NCI-H2171 (cell line): ENCODE measurements at places on chromosomes 16 and 17.

- no peak for DNase-seq
Measured at GRCh38 chr16:58120234-58120633, 8.9 kb downstream of the CFAP20 start.

GRCh38 chr17:28763804-28764266 is 20.0 kb downstream of the TRAF4 start:
- DNase-seq = peak; percentile 53

DNA sequence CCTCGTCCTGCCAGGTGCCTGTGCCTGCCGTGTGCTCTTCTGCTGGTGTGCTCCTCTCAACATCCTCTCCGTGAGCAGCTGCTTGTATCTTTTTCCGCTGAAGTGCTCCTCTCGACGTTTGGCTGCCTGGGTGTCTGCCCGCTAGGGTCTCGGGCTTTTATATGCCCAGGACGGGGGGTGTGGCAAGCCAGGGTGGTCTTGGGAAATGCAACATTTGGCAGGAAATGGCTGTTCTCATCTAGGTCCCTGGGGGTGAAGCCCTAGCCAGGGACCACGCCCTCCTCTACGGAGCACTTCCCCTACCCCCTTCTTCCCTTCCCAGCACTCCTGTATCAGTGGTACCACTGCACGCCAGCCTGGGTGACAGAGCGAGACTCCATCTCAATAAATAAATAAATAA is 49.4 kb downstream of the IQCK start:
- DNase-seq = no peak

DNA sequence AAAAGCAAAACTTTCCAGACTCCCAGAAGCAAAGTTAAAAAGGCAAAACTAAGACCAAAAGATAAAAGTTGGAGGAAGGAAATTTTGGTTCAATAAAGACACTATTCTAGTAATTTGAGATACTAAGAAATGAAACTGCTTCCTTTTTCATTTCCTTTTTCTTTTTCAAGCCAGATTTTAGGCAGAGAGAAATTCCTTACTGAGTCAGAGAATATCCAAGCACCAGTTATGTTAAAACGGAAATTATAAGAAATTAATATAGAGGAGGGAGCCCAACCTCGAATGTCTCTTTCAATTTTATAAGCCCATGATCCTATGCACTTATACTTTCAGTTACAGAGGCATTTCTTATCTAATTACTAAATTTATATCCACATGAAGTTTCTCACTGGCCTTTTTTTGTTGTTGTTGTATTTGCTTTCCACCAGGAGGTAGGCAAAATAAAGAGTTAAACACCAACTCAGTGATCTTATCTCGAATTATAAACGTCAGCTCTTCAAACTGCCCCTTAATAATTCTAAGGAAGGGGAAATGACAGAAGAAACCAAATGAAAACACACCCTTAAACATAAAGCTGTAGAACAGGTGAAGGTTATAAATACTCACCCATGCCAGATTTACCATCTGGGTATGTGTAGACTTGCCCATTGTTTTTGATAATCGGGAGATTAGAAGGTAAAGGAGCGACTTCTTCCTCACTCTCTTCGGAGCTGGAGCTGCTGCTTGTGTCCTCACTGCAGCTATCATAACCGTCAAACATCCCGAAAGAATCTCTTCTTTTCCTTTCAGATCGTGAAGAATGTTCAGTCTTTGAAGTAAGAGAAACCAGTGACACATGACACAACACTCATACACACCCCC is 35.2 kb downstream of the MBTD1 start:
- no peak for DNase-seq

DNA sequence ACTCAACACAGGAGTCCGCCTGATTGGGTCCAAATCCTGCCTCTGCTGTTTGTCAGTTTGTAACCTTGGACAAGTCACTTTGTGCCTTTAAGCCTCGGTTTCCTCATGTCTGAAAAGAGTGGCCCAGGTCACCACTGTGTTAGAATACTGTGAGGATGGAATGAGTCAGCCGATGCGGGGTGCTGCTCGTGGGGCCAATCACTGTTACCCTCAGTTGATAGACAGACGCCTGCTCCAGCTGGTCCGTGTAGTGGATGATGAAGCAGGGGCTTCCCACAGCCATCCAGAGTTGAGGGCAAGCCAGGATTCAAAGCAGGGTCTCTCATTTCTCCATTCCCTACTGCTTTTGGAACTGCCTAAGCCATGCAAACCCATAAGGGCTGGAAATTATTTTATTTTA is 5.8 kb downstream of the FBXL19 start:
- no peak for DNase-seq

GRCh38 chr16:64292953-64293352 is 828.9 kb downstream of the CDH11 start:
- DNase-seq = no peak

- no peak for DNase-seq
Measured at GRCh38 chr16:86351041-86351784, 159.1 kb upstream of the FOXF1 start.

DNA sequence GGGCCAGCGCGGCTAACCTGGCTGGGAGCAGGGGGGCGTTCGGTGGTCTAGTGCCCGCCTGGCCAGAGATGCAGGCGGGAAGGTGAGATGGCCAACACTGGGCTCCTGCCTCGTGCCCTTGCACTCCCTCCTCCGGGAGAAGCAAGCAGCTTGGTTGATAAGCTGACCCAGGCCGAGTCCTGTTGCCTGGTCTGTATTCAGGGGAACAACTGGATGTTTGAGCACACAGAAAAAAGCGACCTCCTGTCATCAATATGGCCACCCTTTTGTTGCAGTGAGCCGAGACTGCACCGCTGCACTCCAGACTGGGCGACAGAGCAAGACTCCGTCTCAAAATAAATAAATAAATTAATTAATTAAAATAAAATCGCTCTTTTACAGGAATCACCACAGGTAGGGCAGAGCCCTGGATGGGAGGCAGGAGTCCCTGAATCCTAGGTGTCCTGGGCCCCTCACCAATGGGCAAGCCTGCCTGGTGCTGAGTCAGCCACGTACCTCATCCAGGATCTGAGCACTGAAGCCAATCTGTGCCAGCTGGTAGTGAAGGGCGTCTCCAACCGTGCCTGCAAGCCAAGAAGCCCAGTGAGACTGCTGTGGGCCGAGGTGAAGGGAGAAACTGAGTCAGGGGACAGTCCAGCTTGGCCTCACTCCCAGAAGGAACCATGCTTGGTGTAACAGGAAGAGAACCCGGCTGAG is 31.8 kb downstream of the HASPIN start:
- no peak for DNase-seq

DNA sequence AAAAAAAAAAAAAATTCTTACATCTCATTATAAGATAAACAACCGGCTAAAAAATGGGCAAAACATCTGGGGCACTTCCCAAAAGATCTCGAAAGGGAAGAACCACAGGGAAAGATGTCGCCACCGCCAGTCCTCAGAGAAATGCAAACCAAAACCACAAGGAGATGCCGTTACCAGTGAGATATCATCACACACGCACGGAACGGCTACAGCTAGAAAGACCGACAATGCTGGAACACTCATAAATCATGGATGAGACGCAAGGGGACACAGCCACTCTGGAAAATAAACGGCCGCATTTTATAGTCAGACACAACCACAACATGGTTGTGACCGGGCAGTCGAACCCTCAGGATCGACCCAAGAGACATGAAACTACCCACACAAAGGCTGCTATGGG is 24.5 kb downstream of the WDR45B start:
- no peak for DNase-seq

- DNase-seq = no peak
Measured at GRCh38 chr17:15946611-15947120, 1.7 kb downstream of the ADORA2B start.

DNA sequence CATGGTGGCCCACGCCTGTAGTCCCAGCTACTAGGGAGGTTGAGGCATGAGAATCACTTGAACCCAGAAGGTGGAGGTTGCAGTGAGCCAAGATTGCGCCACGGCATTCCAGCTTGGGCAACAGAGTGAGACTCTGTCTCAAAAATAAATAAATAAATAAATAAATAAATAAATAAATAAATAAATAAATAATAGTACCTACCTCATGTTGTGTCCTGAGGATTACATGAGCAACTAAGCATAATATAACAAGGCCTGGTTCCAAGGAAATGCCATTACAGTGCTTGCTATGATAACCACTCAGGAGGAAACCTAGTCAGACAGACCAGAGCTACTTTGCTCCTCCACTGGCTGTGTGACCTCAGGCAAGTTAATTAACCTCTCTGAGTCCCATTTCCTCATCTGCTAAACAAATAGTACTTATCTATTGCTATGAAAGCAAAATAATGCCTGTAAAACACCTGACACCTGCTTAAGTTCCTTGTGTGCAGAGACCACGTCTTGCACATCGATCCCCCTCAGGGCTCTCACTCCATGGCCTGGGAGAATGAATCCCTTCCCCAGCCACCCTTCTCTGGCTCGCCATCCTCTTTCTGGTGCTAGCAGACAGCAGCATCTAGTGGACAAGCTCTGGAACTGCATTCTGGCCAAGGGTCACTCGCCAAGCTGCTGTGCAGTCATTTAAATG is 7.5 kb downstream of the EPOP start:
- DNase-seq = peak; percentile 56

DNA sequence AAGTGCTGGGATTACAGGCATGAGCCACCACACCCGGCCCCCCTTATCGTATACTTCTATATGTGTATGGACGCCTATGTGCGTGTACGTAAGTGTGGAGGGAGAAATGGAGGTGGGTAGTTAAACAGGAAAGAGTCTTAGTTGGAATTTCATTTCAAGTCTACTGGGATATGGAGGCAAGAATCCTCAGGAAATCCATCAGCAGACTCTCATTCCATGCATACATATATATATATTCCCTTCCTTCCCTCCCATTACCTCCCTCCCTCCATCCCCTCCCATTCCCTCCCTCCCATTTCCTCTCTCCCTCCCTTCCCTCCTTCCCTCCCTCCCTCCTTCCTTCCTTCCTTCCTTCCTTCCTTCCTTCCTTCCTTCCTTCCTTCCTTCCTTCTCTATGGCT is 391.7 kb upstream of the RBFOX1 start:
- DNase-seq = no peak

DNA sequence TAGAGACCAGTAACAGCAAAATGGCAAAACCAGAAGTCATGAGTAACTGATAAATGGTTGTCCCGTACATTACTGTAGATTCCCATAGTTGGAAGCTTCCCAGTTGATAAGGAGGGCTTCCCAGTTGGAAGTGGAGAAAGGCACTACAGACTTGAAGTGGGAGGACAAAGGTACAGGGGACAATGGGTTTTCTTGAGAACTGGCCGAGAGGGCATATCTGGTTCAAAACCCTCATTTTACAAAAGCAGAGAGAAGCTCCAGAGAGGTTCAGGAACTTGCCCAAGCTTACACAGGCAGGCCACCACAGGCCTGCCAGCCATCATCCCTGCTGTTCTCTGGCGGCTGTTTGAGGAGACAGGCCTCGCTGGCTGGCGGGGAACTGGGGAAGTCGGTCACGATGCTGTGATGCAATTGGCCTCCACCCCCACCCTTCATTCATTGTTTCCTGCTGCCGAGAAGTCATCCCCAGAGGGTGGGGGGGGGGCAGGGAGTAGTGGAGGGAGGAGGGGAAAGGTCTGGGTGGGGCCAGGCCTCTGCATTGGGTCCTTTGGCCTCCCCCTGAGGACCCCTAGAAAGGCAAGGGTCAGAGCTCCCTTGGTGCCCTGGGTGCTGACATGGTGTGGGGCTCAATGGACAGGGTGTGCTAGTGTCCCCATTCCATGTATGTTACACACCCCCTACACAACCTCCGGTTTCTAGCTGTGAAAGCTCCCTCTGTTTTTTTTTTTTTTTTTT is 3.0 kb downstream of the UBALD2 start:
- DNase-seq = no peak

DNA sequence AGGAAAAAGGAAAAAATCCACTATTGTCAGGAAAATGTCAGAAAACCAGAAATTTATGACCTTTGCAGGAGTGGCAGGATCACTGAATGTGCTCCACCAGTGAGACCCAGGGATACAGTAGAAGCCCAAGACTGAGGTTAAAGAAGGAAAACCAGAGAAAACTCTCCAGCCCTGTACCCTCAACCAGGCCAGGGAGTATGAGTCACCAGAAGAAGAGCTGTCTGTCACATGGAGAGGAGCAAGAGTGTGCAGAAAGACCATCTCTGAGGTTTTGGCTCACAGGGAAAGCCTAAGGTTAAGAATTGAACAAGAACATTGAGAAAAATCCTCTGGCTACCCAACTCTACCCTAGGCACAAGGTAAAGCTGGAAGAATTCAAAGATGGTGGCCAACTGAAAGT is 47.6 kb upstream of the MON1B start:
- DNase-seq = no peak

GRCh38 chr16:2331931-2332267 is 8.6 kb downstream of the ABCA3 start:
- DNase-seq = no peak

DNA sequence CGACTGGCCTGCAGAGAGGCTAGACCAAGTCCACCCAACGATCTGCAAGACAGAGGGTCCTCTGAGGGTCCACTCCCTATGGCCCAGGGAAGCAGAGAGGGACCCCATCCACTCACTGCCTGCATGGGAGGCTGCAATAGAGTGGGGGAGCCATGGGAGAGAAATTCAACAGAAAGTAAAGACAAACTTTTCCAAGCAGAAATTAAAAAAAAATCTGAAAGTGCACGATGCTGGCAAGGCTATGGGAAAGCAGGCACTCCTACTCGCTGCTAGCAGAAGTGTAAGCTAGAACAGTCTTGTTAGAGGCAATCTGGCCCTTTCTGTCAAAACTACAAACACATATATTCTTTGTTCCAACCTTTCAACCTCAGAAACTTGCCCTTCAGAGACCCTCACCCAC is 85.4 kb downstream of the GAS7 start:
- no peak for DNase-seq

- DNase-seq = no peak
Measured at GRCh38 chr17:65346166-65346565, 209.0 kb downstream of the RGS9 start.

DNA sequence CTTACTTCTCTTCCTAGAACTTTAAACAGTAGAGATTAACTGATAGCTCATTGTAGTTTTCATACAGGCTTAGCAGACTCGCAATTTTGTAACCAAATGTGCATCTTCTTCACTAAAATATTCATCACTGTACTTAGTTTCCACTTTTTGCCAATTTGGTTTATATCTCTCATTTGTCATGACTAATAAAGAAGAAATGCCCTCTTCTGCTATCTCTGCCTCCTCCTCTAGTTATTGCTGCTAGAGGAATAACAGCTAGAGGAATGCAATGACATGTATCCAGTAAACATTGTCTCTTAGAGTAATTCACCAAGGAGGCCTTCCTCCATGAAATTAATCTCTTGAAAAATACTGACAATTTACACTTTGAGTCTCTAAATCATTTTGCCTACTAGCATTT is 115.5 kb upstream of the COX10 start:
- no peak for DNase-seq
